Esophagus mucosa (tissue), 1 donor: ENCODE measurements at places on chromosomes 1 and 21. TPM values are rescaled to one million over a fixed set of nuclear protein-coding genes. Genes with fewer than 3 reads are reported as not detected.
A peak's percentile ranks its signal among the peaks of the same experiment; 100 is the strongest.

GRCh38 chr1:11080931-11081330 lies 18.7 kb downstream of the EXOSC10 start:
- no peak for ATAC-seq

DNA sequence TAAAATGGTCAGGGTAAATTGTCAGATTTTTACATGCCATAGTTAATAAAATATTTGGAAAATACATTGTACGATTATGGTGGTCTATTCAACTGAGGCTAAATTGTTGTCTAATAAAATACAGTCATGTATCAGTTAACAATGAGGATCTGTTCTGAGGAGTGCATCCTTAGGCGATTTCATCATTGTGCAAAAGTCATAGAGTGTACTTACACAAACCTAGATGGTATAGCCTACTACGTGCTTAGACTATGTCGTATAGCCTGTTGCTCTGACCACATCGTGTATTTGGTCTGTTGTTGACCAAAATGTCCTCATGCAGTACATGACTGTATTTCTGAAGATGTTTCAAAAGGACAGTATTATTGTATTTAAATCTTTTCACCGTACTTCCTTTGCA lies 5.2 kb downstream of the EEIG2 start:
- ATAC-seq, result no peak

Gene KRTAP21-2
- not detected for total RNA-seq

GRCh38 chr1:44895919-44896734 lies 53.1 kb upstream of the PTCH2 start:
- no peak for ATAC-seq

GRCh38 chr1:96703186-96703585 lies 18.4 kb upstream of the PTBP2 start:
- no peak for ATAC-seq

GRCh38 chr1:163170331-163170730 lies 32.4 kb downstream of the RGS5 start:
- no peak for ATAC-seq

Gene CHML
- 4.1 TPM for total RNA-seq

Gene KCNK1
- 21.9 TPM for total RNA-seq

Gene CHIA
- not detected for total RNA-seq

DNA sequence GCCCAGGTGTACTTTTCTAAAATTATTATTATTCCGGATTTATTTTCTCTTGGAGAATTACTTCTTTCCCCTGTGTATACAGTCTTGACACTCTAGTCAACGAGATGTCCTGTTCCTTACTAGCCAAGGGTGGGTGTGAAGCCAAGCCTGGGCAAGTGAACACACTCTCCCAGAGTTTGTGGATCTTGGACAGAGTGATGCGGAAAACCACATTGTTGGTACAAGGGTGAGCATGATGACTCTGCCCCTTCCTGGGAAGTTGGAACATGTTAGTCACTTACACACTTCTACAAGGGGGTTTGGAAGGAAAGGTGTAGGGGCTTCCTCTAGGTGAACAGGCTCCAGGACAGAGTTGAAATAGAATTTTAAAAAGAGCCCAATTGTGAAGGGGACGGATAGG lies 20.0 kb upstream of the RD3 start:
- no peak for ATAC-seq

GRCh38 chr1:109823543-109824348 lies 60.0 kb upstream of the EPS8L3 start:
- ATAC-seq, result no peak

Gene JAM2
- total RNA-seq, result 4.3 TPM

- ATAC-seq, result no peak
Measured at GRCh38 chr1:203597331-203598090, 29.1 kb upstream of the ATP2B4 start.

DNA sequence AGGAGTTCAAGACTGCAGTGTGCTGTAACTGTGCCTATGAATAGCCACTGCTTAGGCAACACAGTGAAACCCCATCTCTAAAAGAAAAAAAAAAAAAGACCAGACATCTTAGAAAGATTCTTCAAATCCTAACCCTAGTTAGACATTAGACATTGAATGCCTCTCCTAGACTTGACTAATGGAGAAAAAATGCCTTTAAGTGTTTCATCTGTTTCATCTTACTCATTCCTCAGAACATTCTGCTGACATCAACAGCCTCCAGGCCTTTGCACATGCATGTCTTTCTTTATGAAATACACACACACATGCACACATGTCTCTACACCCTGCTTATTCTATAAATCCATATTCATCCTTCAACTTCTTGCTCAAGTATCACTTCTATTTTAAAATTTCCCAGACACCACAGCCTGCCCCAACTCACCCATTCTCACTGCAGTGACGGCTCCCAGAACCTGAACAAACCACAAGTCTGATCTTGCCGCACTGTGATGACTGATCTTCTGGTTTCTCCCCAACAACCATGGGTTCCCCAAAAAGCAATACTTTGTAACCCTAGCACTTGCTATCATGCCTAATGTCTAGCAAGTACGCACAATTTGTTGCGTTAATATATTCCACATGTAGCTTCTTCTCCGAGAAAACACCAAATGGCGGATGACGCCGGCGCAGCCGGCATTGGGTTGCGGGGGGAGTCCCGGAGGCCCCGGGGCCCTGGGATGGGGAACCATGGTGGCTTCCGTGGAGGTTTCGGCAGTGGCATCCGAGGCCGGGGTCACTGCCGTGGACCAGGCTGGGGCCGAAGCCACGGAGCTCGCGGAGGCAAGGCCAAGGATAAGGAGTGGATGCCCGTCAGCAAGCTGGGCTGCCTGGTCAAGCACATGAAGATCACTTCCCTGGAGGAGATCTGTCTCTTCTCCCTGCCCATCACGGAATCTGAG lies 37.4 kb downstream of the LRRC52 start:
- peak; percentile 69 for ATAC-seq
